AG09309 (cell line): ENCODE measurements at places on chromosomes 5 and 9.
A peak's percentile ranks its signal among the peaks of the same experiment; 100 is the strongest.

DNA sequence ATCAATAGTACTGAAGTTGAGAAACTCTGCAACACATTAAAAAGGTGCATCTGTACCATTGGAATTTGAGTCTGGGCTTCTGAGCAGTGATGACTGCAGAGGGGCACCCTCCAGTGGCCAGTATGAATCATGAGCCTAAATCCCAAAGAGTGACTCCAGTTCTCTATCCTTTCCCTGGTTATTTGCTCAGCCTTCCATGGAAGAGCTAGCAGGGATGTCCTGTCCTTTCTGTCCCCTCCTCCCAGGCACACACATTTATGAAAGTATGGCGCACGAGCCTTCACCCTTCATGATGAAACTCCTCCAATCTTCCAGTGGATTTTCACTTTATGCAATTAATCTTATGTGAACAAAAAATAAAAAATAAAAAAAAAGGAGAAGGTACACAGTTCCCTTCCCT lies 81.0 kb downstream of the ESM1 start:
- peak; percentile 45 for DNase-seq

- no peak for DNase-seq
Measured at GRCh38 chr5:6435356-6435755, 13.3 kb upstream of the UBE2QL1 start.

- no peak for DNase-seq
Measured at GRCh38 chr5:143914756-143915155, 102.8 kb downstream of the HMHB1 start.

DNA sequence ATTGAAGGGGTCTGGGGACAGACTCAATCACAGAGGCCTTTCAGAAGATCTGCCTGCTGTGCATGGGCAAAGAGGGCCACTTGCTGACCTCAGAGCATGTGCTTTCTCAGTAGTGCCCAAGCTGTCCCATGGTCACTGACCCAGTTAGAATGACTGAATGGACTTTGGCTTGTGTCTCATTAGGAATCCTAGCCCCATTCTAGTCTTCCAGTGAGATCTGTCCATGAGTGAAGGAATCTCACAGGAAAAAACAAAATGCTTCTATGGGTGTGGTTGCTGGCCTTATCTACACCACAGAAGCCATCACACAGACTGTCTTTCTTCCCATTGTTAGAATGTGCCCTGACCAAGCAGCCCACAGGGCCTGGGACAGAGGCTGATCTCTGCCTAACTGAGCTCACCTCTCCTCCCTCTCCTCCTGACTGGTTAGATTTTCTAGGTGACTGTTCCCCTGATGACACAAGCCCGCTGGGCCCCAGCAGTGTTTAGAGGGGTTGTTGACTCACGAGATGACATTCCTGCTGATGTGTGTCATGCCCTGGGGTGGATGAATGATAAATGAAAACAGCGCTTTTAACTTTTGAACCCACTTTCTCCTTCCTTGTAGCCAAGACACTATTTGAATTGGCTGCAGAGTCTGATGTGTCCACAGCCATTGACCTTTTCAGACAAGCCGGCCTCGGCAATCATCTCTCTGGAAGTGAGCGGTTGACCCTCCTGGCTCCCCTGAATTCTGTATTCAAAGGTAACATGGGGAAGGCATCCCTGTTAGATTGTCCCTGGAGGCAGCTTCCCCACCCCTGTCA lies 24.8 kb downstream of the TGFBI start:
- DNase-seq, result peak; percentile 81

DNA sequence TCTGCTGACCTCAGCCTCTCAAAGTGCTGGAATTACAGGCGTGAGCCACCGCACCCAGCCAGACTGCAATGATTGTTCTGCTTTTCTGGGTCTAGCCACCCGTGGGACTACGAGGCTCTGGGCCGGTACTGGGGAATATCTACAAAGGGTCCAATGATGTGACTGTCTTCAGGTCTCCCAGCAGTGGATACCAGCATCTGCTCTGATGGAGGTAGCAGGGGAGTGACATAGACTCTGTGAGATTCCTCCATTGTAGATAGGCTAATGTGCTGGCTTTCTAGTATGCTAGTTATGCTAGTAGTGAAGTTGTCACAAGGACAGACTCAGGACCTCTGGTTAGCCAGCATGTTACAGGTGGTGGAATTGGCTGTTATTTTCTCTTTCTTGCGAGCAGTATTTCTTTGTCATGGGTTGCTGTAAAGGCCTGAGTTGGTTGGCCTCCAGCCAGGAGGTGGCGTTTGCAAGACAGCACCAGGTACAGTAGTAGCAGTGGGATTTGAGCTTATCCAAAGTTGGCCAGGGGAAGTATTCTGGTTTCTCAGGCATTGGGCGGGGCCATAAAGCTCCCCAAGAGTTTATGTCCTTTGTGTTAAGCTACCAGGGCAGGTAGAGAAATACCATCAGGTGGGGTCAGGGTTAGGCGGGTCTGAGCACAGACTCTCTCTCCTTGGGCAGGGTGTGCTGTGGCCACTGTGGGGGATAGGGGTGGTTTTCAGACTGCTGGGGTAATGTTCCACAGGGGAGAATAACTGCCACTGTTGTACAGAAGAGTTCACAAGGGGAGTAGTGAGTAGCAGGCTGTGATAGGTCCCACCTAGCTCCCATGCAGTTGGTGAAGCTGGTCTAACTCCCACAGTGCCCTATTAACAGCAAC lies 105.2 kb downstream of the SGCD start:
- DNase-seq, result no peak
